ENCODE measurements at places on chromosomes 4 and X.

GRCh38 chrX:104330966-104331365 lies 76.2 kb upstream of the ESX1 start:
- no peak for DNase-seq

DNA sequence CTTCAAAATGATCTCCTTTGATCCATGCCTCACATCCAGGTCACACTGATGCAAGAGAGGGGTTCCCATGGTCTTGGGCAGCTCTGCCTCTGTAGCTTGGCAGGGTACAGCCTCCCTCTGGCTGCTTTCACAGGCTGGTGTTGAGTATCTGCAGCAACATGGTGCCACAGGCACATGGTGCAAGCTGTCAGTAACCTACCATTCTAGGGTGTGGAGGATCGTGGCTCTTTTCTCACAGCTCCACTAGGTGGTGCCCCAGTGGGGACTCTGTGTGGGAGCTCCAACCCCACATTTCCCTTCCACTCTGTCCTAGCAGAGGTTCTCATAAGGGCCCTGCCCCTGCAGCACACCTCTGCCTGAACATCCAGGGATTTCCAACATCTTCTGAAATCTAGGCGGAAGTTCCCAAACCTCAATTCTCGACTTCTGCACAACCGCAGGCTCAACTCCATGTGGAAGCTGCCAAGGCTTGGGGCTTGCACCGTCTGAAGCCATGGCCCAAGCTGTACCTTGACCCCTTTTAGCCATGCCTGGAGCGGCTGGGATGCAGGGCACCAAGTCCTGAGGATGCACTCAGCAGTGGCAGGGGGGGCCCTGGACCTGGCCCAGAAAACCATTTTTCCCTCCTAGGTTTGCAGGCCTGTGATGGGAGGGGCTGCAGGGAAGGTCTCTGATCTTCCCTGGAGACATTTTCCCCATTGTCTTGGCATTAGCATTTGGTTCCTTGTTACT lies 137.8 kb upstream of the NUDT6 start:
- DNase-seq = no peak

DNA sequence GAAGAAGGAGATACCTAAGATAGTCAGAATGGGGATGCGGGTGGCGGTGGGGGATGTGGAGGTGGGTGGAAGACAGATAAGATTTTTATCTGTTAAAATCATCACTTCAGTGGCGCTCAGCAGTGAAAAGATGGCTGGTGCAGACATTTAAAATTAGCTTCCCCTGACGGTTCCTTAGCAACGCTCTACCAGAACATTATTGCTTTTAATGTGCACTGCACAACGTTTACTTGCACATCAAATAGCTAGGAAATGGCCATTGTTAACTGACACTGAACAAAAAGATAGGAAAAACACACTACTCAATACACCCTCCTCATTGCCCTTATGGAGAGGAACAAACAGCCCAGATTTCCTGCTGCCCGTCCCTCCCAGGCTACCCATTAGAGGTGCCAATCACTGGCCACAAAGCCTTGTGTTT lies 61.0 kb upstream of the FTHL17 start:
- DNase-seq = no peak

- DNase-seq = no peak
These were observed 3.8 kb upstream of the TRIML2 start for GRCh38 chr4:188113156-188113555.

DNA sequence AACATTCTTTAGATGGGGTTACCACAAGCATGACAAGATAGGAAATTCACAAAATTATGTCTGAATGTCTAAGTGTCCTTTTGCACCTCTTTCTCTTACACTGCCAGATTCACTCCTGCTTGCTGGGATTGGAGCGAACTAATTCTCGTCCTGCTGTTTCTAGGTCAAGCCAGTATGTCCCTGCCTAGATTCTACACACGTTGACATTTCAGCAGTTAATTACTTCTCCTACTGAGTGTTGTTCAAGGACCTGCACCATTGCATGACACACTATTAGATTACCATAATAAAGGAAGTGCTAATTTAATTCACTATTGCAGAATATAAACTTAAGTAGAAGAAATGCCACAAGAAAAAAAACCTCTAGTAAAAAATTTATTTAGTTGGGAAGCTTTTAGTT lies 1911.7 kb downstream of the PCDH7 start:
- DNase-seq = no peak

- DNase-seq = no peak
These were observed 415 bp downstream of the SHISA3 start for GRCh38 chr4:42397635-42398170.

DNA sequence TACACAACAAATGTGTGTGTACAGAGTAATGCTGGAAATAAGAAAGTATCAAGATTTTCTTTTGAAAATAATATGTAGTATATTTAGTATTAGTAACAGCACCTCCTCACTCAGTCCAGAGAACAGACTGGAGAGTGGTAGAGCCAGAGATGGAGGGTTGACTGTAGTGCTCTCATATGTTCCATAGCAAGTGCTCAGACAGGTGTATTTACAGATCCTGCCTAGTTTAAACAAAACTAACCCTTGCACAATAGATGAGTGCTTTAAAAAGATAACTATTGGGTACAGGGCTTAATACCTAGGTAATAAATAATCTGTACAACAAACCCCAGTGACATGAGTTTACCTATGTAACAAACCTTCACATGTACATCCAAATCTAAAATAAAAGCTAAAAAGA lies 381.0 kb upstream of the EMCN start:
- DNase-seq = no peak

GRCh38 chrX:312621-313331 lies 5.8 kb downstream of the GTPBP6 start:
- DNase-seq = no peak

DNA sequence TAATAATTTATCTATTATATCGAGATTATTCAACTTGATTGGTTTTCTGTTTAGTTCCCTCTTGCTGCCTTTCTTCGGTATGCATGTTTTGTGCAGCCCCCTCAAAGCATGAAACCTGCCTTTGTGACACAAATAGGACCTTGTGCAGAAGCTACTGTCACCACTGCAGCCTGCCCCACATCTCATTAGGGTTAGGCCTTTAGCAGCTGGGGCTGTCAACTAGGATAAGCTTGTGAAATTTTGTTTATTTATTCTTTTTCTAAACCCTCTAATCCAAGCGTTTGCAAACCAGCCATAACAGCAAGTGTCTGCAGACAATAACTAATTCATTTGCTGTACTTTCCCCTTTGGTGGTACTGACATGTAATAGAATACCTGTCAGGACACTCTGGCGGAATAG lies 258.9 kb downstream of the RCHY1 start:
- DNase-seq = no peak

GRCh38 chr4:113328514-113328913 lies 279.1 kb downstream of the ANK2 start:
- DNase-seq = no peak

- DNase-seq = no peak
These were observed 127.2 kb downstream of the FNIP2 start for GRCh38 chr4:158895797-158896576.

DNA sequence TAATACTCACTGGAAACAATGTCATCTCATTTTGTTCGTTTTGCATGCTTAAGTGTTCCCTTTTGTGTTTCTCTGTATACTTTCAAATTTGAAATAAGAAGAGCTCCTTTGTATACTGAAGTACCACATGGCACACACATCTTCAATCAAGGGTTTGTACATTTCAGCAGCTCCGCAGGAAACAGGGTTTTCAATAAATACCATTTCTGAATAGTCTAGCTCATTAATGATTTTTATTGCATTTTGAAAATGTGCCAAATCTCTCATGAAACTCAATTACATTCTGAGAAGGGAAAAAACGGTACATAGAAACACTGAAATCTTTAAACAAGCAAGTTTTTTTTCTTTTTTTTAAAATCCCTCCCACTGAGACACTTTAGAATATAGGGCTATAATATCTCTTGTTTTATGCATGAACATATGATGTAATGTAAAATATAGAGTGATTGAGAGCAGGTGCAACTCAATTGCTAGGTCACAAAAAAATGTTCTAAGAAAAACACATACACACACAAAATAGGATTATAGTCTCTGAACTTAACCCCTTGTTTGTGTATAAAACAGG lies 914.2 kb upstream of the PCDH7 start:
- DNase-seq = no peak

DNA sequence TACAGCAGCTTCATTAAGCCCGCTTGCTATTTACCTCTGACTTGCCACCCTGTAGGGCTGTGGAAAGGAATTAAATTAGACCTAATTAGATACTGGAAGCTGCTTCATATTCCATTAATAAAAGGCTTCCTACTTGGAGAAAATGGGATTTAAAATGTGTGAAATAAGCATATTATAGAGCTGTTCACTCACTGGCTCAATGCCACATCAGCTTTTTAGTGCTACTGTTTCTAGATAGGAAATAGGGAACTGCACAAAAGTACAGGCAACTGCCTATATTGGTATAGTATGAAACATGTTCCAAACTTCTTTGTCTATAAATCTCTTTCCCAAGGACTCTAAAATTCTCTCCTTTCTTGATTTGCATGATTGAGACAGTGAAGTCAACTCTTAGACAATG lies 407.9 kb upstream of the AADAT start:
- DNase-seq = no peak

DNA sequence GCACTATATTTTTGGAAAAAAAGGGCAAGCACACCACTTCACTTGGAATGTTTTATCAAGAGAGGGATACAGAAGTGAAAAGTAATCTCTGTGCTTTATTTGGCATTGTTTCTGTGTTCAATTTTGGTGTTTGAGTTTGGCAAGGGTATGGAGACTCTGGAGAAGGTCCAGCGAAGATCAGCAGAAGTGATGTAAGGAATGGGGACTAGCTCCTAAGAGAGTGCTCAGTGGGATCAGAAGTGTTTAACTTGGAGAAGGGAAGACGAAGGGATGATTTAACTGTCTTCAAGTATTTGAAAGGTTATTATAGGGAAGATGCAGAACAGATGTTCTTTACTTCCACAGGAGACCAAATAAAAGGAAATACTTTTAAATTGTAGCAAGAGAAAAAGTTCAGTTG lies 74.3 kb downstream of the CFAP299 start:
- DNase-seq = no peak

GRCh38 chrX:42149765-42150164 lies 226.4 kb upstream of the CASK start:
- DNase-seq = no peak

- DNase-seq = no peak
These were observed 25.6 kb downstream of the KDM6A start for GRCh38 chrX:44898411-44899221.

GRCh38 chrX:40247382-40247781 lies 149.6 kb upstream of the BCOR start:
- DNase-seq = no peak

- no peak for DNase-seq
These were observed 721.0 kb upstream of the NDST4 start for GRCh38 chr4:115834441-115834840.

DNA sequence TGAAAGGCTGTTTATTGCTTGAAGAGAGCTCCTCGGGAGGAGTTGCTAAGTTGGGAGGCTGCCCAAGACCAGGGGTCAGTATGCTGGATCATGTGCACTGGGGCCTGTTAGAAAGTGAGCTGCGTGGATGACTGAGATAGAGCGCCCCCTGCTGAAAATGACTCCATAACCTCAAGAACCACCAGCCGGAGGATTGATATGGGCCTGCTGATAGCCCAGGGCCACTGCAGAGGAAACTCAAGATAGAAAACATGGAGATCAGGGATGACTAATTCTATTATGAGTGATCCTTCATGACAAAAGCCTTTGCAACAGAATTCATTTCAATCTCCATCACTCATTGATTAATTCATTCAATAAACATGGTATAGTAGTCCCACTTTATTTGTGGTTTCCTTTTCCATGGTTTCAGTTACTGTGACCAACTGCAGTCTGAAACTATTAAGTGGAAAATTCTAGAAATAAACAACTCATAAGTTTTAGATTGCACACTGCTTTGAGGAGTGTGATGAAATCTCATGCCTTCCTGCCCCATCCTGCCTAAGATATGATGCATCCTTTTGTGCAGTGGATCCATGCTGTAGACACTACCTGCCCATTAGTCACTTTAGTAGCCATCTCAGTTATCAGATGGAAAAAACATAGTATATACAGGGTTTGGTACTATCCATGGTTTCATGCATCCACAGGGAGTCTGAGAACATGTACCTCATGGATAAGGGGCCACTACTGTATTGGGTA lies 126.7 kb upstream of the MBNL3 start:
- DNase-seq = peak; percentile 49

DNA sequence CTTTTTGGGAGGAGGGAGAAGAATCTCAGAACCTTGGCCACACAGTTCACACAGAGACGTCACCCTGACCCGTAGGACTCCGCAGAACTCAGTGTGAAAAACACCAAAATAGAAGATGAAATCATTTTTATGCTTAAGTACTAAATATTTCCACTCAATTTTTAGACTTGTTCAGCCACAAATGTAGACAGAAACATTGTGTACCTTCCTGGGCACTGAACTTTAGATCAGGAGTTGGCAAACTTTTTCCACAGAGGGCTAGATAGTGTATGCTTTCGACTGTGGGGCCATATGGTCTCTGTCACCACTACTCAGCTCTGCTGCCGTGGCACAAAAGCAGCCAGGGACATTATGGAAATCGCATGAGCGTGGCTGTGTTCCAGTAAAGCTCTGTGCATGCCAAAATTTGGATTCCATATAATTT lies 61.8 kb upstream of the STOX2 start:
- DNase-seq = no peak

DNA sequence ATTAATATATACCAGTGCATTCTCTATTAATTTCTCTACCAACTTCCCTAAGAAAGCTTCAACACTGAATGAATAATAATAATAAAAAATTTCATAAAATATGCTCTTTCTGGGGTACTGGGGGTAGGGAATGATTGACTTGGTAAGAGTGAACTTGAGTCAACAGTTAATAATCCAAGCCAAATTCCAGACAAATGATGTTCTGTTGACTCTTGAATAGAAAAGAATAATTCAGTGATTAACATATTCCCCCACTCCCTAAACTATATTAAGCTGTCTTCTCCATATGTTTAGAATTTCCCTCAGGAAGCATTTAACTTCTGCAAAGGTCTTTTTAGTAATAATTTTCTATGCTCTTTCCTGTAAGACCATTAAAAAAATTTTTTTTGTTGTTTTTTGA lies 12.3 kb downstream of the PGRMC2 start:
- no peak for DNase-seq
